ENCODE measurements at places on chromosomes 3 and 15.

DNA sequence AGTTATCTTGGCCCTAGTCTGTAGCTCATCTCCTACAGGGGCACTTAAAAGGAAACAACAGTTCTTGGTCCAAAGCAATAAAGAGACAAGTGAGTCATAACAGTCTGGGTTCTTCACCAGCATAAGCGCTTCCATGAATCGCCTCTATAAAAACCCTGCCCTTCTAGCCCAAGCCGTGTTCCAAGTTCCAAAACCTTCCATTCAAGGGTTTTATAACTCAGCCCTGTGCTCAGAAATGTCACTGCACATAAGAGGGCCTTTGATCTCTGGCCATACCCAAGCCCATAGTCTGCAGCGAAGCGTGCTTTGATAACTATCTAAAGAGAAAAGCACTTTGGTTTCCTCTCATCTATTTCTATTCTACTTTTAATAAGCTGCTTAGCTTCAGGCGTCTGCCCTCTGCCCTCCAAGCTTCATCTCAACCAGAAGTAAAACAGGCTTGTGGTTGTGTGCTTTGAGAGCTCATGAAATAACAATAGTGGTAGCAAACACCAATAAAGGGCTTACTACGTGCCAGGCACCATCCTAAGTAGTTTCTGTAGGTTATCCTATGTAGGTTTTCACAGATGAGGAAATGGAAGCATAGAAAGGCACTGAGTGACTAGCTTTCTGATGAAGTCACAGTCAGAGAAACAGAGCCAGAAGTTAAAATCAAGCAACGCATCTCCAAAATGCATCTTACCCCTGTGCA is 64.0 kb upstream of the AKAP13 start:
- no peak for DNase-seq

- DNase-seq = no peak
Measured at GRCh38 chr3:183181606-183182005, 19.1 kb upstream of the LAMP3 start.

- DNase-seq = no peak
Measured at GRCh38 chr3:40961104-40961857, 238.0 kb upstream of the CTNNB1 start.

- no peak for DNase-seq
Measured at GRCh38 chr15:57591237-57591821, 375 bp upstream of the MYZAP start.

DNA sequence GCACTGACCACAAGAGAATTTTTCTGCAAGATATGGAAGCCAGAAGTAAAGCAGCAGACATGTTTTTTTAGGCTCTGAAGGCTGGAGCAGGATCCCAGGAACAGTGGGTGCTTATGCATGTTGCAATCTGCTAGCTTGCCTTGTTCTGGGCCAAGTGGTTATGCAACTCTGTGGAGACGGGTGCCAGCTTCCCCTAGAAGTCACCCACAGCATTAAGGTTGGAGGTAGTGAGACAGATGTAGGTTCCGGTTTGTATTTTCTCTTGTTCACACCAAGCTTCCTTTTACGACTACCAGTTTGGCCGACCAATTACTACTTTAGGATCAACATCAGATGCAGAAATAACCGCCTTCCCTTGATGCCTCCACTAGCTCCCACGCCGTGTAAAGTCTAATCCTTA is 11.1 kb downstream of the DPH3 start:
- DNase-seq = no peak

DNA sequence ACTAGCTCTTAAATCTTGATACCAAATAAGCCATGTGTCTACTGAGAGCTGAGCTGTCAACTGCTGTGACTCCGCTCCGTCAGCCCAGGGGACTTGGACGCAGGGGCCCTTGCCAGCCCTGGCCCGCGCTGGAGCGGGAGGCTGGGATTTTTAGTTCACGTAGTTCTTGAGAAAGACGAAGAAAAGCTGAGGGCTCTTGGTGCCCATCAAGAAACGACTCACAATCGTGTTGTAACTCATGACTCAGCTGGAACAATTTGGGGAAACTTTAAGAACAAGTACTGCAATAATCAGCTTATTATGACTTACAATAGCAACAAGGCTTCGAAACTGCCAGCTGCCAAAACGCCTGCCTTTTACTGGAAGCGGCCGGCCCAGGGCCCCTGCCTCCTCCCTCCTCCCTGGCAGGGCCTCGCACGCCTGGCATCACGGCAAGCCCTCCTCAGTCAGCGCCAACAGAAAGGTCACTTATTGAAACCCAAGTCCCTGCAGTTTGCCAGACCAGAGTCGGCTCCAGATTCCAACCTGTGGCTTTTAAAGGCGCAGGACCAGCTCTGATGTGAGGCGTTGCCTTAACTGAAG is 60.3 kb downstream of the RGMA start:
- DNase-seq = no peak

DNA sequence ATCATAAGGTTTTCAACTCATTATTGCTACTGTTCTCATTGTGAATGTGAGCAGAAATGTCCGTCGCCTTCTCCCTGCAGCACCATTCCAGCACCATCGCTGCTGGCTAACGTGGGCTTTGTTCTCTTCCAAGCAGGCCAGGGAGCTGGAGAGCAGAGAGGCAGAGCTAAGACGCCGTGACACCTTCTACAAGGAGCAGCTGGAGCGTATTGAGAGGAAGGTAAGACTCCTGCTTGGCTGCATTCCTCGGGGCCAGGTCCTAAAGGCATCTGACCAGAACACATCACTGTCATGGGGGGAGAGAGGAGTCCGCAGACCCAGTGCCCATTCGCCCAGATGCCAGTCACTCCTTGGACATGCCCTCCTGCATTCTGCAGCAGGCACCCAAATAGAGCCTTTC is 130.4 kb upstream of the PLXNA1 start:
- DNase-seq = no peak

DNA sequence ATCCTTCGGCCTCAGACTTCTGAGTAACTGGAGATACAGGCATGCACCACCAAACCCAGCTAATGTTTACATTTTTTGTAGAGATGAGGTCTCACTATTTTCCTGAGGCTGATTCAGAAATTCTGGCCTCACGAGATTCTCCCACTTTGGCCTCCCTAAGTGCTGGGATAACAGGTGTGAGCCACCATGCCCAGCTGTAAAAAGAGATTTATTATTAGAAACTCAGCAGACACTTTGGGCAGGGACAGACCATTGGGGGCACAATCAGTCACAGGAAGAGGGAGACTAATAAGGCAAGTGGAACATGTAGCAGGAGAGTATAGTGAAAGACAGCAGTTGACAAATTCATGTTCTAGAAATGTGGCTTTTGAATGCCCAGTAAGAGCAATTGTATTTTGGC is 249.2 kb downstream of the CBLB start:
- no peak for DNase-seq

DNA sequence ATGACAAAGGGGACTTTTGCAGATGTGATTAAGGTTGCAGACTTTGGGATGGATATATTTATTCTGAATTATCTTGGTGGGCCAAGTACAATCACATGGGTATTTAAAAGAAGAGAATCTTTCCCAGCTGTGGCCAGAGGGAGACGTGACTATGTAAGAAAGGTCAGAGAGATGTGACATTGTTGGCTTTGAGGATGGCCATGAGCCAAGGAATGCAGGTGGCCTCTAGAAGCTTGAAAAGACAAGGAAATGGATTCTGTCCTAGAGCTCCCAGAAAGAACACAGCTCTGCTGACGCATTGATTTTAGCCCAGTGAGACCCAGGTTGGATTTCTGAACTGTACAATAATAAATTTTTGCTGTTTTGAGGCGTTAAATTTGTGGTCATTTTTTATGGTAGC is 616.0 kb upstream of the TBL1XR1 start:
- DNase-seq = no peak

DNA sequence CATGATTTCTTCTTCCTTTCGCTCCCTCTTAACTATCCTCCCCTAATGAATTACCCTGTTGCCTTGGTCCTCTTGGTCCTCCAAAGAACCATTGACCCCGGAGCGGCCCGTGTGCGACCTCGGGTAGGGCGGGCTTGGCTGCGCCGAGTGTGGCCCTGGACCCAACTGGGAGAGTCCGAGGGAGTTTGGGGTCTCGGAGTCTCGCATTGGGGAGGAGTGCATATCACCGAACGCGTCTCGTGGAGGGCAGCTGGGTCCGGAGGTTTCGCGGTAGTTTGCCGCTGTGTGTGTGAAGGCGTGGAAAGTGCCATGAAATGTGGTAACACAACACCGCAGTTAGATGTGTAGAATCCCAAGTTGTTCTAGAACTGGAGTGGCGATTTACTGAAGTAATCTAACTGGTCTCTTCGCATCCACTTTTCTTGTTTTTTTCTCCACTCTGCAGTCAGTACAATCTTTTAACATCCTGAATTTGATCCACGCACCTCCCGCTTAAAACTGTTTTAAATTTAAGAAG is 363 bp downstream of the GTF2E1 start:
- no peak for DNase-seq

GRCh38 chr3:30612437-30613132 is 6.2 kb downstream of the TGFBR2 start:
- DNase-seq = no peak

- DNase-seq = no peak
Measured at GRCh38 chr15:68700455-68701123, 120.1 kb downstream of the ANP32A start.

- DNase-seq = no peak
Measured at GRCh38 chr3:62131050-62131449, 242.3 kb downstream of the FEZF2 start.

DNA sequence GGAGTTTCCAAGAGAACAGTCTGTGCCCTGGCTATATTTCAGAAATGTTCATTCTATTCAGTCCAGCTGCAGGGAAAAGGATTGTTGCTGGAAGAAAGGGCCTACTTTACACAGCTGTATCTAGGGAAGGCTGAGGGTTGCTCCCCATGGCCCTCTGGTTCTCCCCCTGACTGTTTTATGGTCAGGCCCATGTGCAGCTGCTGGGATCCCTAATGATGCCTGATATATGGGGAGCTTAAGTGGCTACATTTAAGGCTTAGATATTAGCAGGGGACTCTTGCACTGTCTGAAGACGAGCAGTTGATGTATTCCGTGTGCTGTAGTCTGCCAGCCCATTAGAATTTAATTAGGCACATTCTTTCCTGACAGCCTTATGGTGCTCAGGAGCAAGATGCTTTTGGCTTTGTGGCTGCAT is 72.0 kb downstream of the FAM43A start:
- no peak for DNase-seq

GRCh38 chr15:94638183-94638582 is 406.8 kb downstream of the MCTP2 start:
- no peak for DNase-seq

DNA sequence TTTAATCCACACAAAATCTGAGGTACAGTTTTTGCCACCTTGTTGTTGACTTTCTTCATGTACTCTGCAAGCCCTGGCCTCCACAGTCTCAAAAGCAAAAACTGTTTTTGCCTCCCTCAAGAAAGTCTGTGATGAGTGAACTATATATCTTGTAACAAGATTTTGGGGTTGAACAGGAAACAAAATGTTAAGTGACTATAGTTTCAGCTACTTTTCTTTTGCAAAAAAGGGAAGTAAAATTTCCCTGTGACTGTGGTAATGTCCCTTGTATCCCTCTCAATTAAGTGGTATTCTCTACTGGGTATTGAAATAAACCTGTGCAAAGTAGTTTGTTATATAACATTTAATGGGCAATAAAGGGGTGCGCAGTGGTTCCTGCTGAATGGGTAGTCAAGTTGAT is 21.3 kb upstream of the SCAANT1 start:
- no peak for DNase-seq

- no peak for DNase-seq
Measured at GRCh38 chr3:27485866-27486265, 1.7 kb upstream of the SLC4A7 start.

- no peak for DNase-seq
Measured at GRCh38 chr3:30421266-30421665, 185.1 kb upstream of the TGFBR2 start.

- no peak for DNase-seq
Measured at GRCh38 chr3:54951405-54951804, 23.5 kb upstream of the LRTM1 start.

GRCh38 chr3:25661694-25662437 is 2.8 kb downstream of the TOP2B start:
- DNase-seq = no peak

GRCh38 chr3:113166719-113167492 is 44.5 kb upstream of the BOC start:
- DNase-seq = no peak
